ENCODE measurements at places on chromosomes 2 and 18.

GRCh38 chr2:73292316-73292905 lies 937 bp downstream of the EGR4 start:
- no peak for DNase-seq

DNA sequence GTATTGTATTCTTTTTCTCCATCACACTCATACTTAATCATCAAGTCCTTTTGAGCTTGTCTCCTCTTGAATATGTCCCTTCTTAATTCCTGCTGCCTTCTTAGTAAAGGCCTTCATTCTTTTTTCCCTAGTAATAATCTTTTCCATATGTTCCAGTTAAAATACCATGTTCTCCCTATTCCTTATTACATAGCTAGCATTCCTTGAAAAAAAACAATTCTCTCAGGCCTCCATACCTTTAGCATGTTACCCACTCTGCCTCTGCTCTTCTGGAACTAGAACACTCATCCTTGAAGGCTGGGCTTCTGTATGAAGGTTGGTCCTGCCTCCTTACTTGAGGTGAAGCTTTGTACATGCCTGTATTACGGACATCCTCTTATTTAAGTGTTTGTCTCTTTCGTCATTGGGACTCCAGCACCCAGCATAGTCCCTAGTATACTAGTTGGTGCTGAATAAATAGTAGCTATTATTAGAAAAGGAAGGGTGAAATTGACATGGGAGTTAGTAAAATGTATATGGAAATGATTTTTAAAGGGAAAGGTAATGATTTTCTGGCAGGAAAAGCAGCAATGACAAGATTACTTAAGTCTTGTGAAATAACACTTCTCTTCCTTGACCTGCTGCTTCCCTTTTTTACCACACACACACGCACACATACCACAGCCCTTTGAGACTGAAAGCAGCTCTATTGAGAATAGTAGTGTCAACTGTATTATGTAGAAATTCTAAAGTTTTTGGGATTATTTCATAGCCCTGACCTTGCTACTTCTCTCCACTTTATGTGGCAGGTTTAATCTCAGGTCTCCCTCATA lies 45.6 kb downstream of the REL start:
- no peak for DNase-seq

DNA sequence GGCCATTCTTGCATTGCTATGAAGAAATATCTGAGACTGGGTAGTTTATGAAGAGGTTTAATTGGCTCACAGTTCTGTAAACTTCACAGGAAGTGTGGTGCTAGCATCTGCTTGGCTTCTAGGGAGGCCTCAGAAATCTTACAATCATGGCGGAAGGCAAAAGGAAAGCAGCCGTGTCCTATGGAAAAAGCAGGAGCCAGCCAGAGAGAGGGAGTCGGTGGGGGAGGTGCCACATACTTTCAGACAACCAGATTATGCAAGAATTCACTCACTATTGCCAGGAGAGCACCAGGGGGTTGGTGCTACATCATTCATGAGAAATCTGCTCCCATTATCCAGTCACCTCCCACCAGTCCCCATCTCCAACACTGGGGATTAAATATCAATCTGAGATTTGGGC lies 64.1 kb downstream of the CPS1 start:
- no peak for DNase-seq

- peak; percentile 9 for DNase-seq
Observed at GRCh38 chr2:235719146-235719942, 225.5 kb downstream of the AGAP1 start.

DNA sequence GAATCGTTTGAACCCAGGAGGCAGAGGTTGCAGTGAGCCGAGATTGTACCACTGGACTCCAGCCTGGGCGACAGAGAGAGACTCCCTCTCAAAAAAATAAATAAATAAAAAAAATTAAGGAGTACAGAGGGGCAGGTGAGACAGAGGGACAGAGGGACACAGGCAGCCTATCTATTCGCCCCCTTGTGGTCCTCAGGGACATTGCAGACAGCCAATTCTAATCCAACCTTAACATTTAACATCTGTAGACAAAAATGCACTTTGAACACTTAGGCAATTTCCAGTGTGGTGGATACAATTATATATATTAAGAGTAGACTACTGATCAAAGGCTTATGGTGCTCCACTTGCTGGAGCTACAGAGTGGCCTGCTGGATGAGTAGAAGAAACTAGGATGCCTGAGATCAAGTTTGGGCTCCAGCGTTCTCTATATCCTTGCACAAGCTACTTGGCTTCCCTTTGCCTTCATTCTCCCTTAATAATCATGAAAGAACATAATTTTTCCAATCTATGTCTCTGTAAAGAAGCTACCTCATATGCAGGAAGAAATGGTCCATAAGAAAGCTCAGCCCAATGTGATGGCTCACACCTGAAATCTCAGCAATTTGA lies 8.2 kb upstream of the SMARCAL1 start:
- DNase-seq = peak; percentile 52

GRCh38 chr2:73253901-73254300 lies 19.8 kb downstream of the CCT7 start:
- no peak for DNase-seq

- no peak for DNase-seq
Observed at GRCh38 chr2:17892770-17893534, 14.5 kb downstream of the KCNS3 start.

DNA sequence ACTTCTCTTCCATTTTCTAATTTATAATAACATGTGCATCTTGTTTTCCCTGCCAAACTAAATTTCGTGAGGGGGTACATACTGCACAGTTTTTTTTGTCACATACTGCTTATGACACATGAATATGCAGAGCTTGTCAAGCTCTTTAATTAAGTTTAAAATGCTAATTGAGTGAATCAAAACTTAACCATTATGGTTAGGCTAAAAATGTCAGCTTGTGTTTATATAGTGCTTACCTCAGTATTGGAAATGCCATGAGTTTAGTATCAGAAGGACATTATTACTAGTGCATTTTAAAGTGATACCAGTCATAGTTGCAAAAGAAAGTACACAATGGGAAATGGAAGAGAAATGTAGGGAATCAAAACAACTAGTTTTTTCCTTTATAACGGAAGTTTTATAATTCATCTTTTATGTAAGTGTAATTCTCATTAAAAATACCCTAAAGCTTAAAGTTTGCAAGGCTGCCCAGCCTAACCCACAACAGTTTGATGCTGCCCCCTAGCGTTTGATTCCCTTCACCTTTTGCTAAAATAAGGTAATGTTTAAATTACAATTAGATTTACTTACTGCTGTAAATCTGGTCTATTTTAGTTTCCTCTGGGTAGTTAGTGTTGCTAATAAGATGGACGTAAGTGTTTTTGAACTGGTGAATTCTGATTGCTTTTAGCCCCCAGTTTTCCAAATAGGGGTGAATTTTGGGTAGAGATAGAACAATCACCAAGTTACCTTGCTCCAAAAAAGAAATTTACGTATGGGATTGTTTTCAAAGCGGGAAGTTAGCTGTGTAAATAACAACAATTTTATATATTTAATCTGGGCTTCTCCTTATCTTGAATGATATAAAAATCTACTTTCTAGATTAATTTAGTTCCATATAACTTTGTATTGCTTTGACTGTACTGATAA lies 3.2 kb downstream of the SLC39A10 start:
- DNase-seq = peak; percentile 71

DNA sequence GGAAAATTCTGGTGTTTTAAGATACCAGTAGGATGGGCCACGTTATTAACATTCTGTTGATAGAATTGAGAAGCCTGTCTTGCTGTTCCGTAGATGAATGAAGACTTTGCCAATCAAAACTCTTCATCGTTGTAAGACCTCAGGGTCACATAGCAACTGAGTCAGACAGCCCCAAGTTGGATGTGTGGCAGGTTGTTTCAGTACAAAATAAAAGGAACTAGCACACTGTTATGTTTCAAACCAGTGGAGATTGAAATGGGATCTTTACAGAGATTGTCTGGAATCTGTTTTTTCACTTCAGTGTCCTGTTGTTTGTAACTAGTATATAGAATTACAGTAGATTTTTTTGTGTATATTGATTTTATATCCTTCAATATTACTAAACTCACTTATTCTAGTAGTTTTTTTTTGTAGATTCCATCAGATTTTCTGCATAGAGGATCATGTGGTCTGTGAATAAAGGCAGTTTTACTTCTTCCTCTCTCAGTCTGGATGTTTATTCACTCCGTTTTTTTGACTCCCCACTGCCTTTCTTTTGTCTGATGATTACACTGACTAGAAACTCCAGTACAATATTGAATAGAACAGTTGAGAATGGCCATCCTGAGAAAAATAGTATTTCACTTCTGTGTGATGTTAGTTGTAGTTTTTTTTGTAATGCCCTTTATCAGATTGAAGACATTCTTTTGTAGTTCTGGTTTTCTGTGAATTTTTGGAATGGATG lies 22.7 kb downstream of the EPC2 start:
- DNase-seq = peak; percentile 10

DNA sequence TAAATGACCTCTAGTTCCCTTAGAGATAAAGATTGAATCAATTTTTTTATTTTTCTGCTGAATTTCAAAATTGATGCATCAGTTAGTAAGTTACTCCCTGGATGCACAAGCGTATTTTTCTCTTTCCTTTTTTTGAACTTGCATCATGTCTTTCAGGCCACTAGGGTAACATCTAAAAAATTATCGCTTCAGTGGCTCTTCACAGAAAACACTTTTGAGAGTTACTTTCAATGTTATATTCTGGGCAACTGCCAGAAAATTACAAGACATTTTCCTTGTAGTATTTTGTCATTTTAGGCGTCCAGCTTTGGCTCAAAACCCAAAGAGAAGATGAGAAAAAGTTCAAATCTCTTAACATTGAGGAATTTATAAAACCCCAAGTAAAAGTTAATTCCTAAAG lies 59.8 kb downstream of the DSEL start:
- DNase-seq = no peak

DNA sequence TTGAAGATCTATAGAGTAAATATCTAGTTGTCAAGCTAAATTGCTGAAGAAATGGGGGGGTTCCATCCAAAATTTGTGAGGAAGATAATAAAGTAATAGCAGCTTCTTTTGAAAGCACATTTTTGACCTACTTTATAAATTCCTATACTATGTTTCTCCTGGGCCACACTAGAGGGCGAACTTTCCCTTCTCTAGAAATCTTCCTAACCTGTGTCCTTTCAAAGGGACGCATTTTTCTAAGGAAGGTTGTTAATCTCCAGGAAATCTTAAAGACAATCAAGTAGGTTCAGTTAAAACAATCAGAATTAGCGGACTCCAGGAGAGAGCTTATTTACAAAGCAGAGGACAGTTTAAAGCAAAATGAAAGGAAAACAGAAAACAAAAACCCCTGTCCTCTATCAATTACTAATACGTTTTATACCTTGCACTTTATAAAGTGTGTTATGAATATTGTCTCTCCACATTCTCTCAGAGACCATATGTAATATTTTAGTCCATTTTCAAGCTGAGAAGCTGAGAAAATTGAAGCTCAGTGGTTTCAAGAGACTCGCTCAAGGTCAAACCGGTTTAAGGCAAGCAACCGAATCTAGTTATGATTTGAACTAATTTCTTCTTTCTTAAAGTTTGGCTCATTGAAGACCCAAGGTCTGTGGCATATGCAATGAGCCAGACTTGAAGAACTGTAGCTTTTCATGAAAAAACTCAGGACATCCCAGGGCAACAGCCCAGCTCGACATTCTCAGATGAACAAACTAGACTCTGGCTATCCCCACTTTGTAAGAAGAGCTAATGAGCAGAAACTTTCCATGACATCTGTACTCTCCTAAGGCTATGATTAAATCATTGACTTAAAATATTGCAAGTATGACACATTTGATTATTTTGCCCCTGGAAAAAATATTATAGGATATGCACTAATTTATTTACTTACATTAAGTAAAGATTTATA lies 273.6 kb downstream of the PAX3 start:
- peak; percentile 47 for DNase-seq

GRCh38 chr18:74790451-74790850 lies 192.8 kb downstream of the ZNF407 start:
- no peak for DNase-seq

DNA sequence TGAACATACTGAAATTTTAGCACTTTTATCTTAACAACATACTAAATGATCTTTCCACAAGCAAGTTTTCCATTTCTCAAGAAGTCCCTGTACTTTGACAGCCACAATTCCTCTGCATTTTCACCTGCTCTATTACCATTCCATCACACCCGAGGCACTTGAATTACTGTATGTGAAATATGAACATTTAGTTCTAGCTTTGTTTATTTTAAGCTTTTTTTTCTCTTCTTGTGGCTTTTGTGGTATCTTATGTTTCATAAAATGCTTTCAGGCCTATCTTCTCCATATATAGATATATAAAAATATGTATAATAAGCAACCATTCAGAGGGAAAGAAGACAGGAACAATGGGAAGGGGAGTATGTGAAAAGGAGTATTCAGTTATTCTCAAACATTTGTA lies 693.9 kb downstream of the SATB2 start:
- DNase-seq = peak; percentile 65

- no peak for DNase-seq
Observed at GRCh38 chr18:39786477-39786876, 2168.6 kb upstream of the PIK3C3 start.

GRCh38 chr2:109721135-109721534 lies 73.0 kb upstream of the RGPD5 start:
- no peak for DNase-seq

GRCh38 chr2:109046925-109047508 lies 58.0 kb upstream of the EDAR start:
- DNase-seq = no peak

- DNase-seq = no peak
Observed at GRCh38 chr2:240786355-240786841, 33.6 kb downstream of the KIF1A start.

- peak; percentile 98 for DNase-seq
Observed at GRCh38 chr2:113818382-113818951, 62.0 kb upstream of the SLC35F5 start.

- peak; percentile 6 for DNase-seq
Observed at GRCh38 chr2:235330775-235331451, 162.9 kb upstream of the AGAP1 start.

DNA sequence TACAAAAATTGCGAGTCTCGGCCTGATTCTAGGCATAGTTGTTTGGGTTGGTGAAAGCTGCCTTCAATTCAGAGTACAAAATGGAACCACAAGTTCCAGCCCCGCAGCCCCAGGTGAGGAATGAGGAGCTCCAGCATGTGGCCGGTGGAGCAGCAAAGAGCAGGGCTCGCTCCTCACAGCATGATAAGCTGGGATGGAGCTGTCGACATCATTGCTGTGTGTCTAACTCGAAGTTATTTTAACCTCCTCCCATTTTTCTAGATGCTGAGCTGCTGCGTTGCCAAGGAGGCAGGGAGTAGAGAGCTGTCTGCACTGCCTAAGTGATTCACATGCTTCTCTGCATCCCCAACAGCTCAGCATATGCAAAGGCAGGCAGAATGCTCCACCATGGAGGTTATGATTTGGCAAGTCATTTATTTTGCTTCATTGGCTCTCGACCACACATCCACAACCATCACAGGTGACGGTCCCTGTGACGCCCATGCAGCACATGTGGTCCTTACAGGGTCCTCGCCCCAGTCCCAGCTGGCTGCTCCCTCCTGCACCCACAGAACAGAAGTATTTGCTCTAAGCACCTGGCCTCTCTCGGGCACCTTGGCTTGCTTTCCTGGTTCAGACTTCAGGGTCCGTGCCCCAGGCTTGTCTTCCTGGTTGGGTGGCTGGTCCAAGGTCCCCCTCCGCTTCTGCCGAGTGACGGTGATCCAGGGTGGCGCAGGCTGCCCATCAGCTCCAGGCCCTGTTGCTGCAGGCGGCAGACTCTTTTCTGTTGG lies 66.0 kb upstream of the MGAT4A start:
- no peak for DNase-seq

- DNase-seq = no peak
Observed at GRCh38 chr2:2660789-2661355, 329.8 kb upstream of the MYT1L start.

GRCh38 chr18:12703096-12703567 lies 290 bp downstream of the PSMG2 start:
- DNase-seq = no peak
